ENCODE measurements at places on chromosomes 4 and X.

DNA sequence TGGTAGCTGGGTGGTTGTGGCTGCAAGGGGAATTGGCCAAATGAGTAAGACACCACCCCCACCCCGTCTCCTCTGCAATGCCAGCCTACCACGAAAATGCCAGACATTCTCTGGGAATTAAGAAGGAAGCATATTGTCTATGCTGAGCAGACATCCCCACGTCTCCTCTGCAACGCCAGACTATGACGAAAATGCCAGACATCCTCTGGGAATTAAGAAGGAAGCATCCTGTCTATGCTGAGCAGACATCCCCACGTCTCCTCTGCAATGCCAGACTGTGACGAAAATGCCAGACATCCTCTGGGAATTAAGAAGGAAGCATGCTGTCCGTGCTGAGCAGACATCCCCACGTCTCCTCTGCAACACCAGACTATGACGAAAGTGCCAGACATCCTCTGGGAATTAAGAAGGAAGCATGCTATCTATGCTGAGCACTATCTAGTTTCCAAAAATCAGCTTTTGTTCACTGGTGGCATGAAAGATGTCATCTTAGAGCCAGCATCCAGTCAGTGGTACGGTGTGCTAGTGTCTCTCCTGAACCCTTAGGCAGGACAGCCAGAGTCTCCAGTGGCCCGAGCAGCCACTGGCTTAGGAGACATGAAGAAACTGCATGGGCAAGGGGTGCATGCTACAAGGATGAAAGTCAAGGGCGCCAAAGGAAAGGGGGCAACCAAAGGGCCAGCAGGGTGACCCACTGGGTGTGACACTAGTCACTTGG, 339.8 kb upstream of the FRG1 start:
- no peak for DNase-seq

- DNase-seq = no peak
Observed at GRCh38 chr4:152943672-152944071, 7.5 kb downstream of the FHDC1 start.

- no peak for DNase-seq
Observed at GRCh38 chr4:81990211-81990610, 383.6 kb downstream of the HNRNPD start.

- DNase-seq = peak; percentile 79
Observed at GRCh38 chr4:173494013-173494970, 35.7 kb downstream of the HAND2 start.

GRCh38 chr4:46986922-46987638, 6.3 kb downstream of the GABRA4 start:
- no peak for DNase-seq

GRCh38 chr4:174559894-174560293, 37.6 kb upstream of the HPGD start:
- DNase-seq = no peak

DNA sequence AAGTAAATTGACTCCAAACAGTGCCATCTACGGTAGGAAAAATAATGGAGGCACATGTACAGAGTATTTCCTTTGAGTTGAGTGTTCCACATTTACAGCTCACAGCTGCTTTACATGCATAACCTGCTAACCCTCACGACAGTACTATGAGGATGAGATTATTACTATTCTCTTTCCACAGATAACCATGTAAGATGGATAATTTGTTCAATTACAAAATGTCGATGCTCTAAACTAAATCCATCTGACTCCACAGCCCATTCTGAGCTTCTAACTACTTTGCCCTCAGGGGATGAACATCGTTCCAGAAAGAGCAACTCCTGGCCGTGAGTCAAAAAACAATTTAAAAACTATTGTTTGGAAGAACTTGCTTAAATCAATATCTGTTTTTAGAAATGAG, 330.4 kb upstream of the NWD2 start:
- no peak for DNase-seq

- DNase-seq = no peak
Observed at GRCh38 chr4:55031158-55031557, 94.2 kb downstream of the KDR start.

DNA sequence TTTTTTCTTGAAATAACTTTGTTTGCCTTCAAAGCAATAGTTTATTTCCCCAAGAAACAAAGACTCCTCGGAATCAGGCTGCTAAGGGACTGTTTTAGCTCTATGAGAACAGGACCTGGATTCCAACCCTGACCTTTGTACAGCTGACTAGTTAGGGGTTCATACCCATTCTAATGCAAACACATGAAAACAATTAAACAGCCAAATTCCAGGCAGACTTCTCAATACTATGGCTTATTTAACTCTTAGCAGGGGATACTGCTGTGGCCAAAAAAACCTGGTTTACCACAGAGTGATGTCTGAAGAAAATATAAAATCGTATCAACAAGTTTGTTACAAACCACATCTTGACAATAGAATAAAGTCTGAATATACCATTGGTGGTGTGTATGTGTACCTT, 129.6 kb upstream of the INTU start:
- DNase-seq = no peak

GRCh38 chr4:6969826-6970800, 60.5 kb downstream of the TBC1D14 start:
- DNase-seq = no peak

- no peak for DNase-seq
Observed at GRCh38 chr4:139330283-139330682, 28.0 kb upstream of the NDUFC1 start.

GRCh38 chr4:153257991-153258390, 53.7 kb downstream of the TRIM2 start:
- DNase-seq = no peak

DNA sequence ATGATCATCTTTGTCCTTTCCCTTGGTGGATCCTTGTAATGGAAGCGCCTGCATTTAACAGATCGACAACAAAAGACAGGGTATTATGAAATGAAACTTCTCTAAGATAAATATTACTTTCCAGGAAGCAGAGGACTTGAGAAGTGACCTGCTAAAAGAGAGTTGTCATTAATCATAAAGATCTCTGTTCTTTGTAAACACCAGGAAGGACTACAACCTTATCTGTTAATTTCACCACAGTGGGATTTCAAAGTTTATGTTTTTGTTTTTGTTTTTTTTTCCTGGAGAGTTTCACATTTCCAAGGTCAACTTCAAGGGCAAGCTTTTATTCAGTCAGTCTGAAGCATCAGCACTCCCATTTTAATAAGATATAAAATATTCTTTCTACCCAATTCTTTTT, 170.9 kb downstream of the RCHY1 start:
- no peak for DNase-seq

GRCh38 chr4:158621729-158622128, 50.0 kb downstream of the C4orf46 start:
- no peak for DNase-seq

GRCh38 chrX:20361890-20362262, 95.2 kb upstream of the RPS6KA3 start:
- DNase-seq = no peak

DNA sequence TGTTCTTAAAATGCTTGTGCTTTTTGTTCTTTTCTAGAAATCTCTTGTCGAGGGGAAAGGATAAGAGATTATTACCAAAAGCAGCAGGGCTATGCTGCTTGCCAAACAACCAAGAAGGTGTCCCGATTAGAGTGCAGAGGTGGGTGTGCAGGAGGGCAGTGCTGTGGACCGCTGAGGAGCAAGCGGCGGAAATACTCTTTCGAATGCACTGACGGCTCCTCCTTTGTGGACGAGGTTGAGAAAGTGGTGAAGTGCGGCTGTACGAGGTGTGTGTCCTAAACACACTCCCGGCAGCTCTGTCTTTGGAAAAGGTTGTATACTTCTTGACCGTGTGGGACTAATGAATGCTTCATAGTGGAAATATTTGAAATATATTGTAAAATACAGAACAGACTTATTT, 81.5 kb upstream of the PACRGL start:
- DNase-seq = no peak

DNA sequence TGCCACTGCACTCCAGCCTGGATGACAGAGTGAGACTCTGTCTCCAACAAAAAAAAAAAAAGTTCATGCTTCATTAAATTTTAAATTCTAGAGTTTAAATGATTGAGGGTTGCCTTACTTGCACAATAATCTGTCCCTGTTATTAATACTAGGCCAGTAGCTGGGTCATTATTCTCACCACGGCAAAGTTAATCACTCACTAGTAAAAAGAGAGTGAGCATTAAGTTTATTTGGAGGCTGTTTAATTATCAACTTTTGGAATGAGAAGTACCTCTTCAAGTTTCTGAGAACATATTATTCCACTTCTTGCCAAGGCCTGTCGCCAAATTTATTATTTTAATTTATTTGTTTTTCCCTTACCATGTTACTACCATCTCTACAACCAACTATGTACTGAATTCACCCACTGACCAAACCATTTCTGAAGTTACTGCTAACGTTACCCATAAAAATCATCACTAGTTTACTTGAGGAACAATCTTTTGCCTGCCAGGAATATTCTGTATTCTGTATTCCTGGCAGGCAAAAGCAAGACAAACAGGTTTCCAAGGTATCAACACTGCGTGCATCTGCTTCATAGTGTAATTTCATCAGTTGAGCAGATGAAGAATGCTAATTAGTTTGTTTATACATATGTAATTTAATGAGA, 26.5 kb downstream of the GUCY1A1 start:
- no peak for DNase-seq

DNA sequence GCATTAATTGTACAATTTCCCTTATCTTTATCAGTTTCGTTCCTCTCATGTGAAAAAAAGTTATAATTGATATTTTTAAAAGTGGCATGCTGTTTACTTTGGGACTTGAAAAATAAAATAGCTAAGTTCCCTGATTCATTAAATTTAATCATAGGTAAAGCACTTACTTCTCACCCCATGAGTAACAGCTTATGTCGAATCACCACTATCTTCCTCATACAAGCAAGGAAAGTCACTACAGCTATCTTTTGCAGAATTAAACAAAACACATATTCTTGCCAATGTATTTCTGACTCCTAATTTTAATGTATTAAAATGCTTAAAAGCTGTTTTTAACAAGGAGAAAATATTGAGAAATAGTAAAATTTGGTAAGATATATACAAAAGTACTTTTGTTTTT, 832.4 kb upstream of the PCDH10 start:
- no peak for DNase-seq

DNA sequence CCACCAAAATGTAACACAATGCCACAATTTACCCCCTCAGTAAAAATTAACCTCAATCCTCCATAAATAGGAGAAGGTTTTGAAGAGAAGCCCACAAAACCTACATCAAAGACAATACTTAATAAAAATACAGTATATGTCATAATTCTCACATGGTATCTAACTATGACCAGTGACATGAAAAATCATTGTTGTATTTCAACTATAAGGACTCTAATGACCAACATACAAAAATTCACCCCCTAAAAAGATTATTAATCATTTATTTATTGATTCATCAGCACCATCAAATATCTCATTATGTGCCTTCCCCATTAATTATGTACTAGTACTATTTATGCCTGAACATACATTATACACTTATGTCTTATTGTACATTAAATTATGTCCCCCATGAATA, 77.1 kb upstream of the ZMAT1 start:
- no peak for DNase-seq

GRCh38 chrX:77548751-77549150, 101.6 kb downstream of the FGF16 start:
- no peak for DNase-seq

DNA sequence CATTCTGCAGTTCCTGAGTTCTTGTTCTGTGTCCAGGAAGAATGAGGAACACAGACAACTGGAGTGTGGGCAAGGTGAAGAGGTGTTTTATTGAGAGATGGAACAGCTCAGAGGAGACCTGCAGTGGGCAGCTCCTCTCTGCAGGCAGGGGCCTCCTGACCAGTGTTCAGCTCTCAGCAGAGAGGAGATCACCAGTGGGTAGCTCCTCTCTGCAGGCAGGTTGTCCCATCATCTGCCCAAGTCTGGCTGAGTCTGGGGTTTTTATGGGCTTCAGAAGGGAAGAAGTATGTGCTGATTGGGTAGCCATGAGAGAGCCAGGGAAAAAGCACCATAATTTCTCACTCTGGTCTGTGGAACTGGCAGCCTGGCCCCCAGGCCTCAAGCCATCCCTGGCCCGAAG, 56.0 kb upstream of the RASGEF1B start:
- no peak for DNase-seq

GRCh38 chr4:2064276-2064991, 5.3 kb downstream of the NAT8L start:
- DNase-seq = peak; percentile 43

DNA sequence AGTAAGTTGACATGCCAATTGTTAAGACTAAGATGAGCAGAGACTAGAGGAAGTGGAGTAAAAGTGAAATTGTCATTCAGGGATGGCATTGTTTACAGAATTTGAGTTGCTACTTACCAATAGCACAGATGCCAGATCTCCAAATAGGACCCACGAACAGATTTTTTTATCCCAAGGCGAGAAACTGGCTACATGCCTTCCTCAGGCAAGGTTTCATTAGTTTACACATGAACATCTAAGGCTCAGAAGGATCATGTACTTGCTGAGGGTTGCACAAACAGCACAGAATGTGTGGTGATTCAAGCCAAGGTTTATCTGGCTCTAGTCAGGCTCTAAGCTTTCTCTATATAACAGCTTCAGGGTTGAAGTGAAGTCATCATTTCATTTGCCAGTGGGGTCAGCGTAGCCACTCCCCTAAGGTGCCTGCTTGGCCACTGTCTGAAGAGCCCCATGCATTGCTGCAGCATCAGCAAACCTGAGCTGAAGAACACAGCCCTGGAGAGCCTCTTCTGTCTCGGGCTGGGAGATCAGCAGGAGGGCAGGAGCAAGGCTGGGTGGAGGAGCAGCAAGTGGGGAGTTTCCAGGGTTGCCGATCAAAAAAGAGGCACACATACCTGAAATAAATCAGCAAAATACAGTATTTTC, 193.0 kb upstream of the LCORL start:
- DNase-seq = no peak

DNA sequence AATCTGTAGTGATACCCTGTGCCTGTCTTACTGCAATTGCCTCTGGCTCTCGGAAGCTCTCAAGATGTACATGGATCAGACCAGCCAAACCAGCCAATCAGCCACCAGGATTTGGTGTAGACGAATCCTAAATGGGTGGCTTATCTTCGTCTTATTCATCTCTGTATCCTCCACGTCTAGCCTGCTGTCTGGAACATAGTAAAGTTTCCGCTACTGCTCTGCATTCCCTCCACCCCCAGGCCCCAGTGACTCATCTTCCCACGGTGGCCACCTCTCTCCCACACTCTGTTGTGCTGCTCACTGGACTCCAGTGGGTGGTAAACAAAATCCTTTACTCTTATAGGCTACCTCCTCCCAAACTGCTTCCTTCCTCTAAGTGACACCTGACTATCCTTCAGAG, 37.8 kb downstream of the SEPTIN6 start:
- no peak for DNase-seq

Data from D341Med (cell line).